Activated naive CD8-positive, alpha-beta T cell treated with anti-CD3 and anti-CD28 coated beads for 36 hours (primary cell): ENCODE measurements at places on chromosomes 4 and X. TPM values are rescaled to one million over a fixed set of nuclear protein-coding genes. Genes with fewer than 3 reads are reported as not detected.
A peak's percentile ranks its signal among the peaks of the same experiment; 100 is the strongest.

- no peak for DNase-seq
Measured at GRCh38 chr4:95833711-95834194, 6.1 kb upstream of the PDHA2 start.

- no peak for DNase-seq
Measured at GRCh38 chrX:13121020-13121555, 76.7 kb upstream of the FAM9C start.

GRCh38 chr4:38781854-38782261 lies 932 bp downstream of the TLR10 start:
- DNase-seq, result no peak

The MAP3K15 gene
- 1.1 TPM for total RNA-seq

The GYPA gene
- not detected for total RNA-seq

The TMEM128 gene
- total RNA-seq, result 23.6 TPM

- DNase-seq, result no peak
Measured at GRCh38 chr4:121370729-121371325, 10.0 kb downstream of the QRFPR start.

DNA sequence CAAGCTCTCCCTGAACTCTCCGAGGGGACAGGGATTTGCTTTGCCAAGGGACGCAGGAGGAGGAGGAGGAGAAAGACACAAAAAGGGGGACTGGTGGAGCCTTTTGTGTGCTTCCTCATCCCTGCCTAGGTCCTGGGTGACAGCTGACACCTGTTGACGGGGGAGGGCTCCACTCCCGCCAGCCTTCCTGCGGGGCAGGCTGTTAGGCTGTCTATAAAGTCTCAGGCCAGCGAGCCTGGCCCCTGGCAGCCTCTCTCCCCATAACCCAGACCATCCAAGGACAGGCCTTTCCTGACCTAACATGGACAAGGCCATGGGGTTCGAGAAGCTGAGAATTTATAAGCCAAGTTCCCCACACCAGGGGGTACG lies 832 bp upstream of the EVC2 start:
- no peak for DNase-seq

DNA sequence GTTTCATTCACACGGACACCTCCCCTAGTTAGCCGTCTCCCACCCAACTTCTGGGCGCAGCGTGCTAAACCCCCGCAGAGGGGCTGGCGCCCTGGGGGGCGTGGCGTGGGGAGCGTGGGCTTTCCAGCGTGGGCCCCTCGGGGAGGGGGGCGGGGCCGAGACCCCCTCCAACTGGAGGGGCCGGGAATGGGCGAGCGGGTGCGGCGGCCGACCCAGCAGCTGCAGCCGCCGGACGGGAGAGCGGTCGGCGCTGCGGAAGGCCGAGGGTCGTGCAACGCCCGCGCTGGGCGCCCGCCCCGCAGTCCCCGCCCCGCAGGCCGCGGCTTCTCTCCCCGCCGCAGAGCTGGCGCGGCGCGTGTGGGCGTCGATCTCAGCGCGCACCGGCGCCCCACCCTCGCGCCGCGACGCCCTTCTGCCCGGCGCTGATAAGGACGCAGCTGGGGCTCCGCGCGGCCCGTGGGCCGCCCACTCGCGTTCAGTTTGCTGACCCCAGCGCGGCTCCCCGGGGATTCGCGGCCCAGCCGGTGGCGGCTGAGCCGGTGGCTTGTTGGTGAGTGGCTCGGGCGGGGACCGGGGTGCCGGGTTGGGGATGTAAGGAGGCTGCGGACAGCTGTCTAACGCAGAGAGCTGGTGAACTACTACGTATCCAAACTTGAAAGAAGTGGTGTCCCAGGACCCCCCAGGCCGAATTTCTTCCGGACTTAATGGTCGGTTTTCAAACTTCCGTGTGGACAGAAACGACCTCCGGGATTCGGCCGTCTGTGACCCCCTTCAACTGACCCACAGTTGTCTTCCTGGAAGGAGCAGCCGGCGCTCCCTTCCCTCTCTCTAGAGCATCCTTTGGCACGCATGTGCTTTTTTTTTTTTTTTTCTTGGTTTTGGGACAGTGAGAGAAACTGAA lies 1.5 kb downstream of the FHDC1 start:
- DNase-seq, result peak; percentile 30
